ENCODE measurements at places on chromosomes 3 and 15.

GRCh38 chr15:25694823-25695312 is 168.3 kb downstream of the ATP10A start:
- no peak for DNase-seq

GRCh38 chr3:161103776-161104385 is 1.3 kb downstream of the B3GALNT1 start:
- DNase-seq = no peak

DNA sequence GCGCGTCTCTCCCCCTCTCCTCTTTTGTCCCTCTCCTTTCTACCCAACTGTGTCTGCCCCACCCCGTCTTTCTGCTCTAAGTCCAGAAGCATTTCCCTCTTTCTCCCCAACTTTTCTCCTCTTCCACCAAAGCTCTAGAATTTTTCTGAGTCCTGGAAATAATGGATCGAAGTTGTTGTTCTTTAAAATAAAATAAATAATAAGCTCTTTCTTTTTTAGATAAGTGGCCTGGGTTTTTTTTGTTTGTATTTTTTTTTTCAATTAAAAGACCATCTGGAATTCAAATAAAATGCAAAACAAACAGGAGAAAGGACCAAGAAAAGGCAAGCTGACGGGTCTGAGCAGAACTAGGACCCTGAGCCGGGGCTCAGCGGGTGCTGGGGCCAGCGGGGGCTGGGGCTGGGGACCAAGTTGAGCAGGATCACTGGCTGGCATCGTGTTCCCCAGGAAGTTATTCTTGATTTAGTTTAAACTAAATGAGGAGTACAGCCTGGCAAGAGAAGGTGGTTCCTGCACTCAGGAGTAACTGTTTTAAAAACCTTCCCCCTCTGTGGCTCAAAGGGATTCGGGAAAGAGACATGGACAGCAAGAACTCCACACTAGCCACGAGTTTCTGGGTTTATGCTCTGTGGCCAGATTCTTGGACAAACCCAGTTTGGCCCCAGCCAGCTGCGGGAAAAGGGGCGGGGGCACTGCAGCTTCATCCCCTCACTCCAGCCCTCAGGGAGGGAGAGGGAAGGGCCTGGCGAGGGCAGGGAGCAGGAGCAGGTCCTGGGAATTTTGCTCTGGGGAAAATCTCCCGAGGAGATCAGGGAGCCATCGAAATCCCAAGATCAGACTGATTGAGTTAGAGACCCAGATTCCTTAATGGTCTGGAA is 8.4 kb downstream of the GATA2 start:
- no peak for DNase-seq

DNA sequence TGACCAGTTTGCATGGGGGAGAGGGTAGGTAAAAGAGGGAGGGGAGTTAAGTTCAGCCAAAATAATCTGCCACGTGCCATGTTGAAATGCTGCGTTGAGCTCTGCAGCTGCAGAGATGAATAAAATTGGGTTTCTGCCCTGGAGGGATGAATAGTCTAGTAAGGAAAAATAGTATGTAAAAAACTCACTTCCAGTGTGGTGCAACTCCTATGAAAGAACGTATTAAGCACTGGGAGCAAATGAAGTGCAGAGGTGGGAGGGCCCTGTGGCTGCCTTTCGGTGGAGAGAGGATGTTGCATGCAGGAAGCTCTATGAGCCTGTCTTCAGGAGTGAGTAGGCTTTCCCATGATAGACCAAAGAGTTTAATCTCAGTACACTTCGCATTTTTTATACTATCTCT is 8.6 kb downstream of the CEP63 start:
- no peak for DNase-seq

- no peak for DNase-seq
Measured at GRCh38 chr15:25883463-25884259, 20.5 kb upstream of the ATP10A start.

- DNase-seq = no peak
Measured at GRCh38 chr3:124797426-124797945, 67.2 kb downstream of the UMPS start.
